ENCODE measurements at places on chromosomes 11 and 22.
A peak's percentile ranks its signal among the peaks of the same experiment; 100 is the strongest.

GRCh38 chr22:24759765-24760164 lies 14.8 kb downstream of the PIWIL3 start:
- no peak for DNase-seq

DNA sequence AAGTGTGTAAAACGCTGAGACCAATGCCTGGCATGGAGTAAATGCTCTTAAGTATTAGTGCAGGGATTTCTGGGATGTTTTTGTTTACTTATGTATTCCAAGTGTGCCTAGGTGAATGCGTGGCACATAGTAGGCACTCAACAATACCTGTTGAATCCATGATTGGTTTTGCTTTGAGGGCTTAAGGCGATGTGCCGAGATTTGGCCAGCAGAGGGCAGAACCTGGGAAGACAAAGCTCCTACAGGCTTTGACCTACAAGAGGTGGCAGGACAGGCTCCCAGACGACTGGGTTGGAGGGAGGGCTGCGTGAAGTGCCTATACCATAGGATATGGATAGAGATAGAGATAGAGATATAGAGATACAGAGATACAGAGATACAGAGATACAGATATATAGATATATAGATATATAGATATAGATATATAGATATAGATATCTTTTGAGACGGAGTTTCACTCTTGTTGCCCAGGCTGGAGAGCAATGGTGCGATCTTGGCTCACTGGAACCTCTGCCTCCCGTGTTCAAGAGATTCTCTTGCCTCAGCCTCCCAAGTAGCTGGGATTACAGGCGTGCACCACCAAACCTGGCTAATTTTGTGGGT lies 13.9 kb downstream of the KCNE3 start:
- DNase-seq, result peak; percentile 38

DNA sequence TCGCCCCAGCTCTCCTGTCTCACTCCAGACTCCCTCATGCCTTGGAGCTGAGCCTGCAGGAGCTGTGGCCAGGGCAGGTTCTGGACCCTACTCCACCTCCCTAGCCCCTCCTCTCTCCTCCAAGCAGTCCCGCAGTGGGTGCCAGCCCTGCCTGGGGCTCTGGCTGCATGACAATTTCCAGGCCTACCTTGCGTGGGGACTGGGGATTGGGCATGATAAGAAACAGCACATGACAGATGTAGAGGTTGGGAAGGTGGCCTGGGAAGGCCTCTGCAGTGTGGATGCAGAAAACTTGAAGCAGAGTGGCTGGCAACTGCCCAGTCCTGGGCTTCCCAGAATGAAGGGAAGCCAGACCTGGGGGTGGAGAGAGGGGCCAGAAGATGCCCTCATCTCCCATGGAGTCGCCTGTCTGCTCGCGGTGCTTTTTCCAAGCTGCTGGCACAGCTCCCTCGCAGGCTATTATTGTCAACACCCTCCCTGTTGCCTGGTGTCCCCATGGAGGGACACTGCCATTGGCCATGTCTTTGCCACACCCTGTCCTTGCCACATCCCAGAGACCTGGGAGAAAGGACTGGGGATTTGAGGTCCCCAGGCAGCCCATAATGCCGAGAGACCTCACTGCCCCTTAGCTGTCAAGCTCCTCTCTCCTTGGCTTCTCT lies 48.9 kb upstream of the CDON start:
- no peak for DNase-seq

DNA sequence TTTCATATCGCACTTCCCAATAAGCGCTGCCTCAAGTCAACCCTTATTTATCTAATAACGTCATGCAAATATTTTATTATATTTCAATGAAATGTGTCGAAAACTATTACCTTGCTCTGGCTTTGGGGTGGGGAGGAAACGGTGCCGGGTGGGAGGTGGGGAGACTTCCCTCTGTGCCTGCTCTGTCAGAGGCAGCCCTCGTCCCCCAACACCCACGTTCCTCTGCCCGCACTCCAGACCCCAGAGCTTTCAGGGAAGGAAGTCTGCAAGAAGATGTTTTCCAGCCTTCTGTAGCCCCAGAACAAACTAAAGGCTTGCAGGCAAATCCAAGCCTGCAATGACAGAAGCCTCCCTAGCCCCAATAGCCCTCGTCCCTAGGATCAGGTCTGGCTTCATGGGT lies 235.7 kb downstream of the BUD13 start:
- no peak for DNase-seq

DNA sequence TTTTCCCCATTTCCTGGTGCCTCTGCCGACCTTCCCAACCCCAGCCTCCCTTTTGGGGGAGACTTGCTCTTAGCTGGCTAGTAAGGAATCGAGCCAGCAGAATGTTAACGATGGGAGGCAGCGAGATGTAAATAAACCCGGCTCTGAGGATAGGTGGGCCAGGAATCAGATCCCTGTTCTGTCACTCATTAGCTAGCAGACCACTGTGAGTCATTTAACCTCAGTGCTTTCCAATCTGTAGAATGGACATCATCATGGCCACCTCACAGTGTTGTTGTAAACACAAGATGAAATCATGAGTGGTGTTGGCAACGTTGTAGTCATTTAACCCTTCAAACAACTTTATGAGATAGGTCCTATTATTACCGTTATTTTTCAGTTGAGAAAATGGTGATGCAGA lies 208.6 kb downstream of the KIRREL3 start:
- no peak for DNase-seq

- peak; percentile 1 for DNase-seq
Observed at GRCh38 chr11:55942785-55943392, 6.7 kb upstream of the OR5I1 start.

DNA sequence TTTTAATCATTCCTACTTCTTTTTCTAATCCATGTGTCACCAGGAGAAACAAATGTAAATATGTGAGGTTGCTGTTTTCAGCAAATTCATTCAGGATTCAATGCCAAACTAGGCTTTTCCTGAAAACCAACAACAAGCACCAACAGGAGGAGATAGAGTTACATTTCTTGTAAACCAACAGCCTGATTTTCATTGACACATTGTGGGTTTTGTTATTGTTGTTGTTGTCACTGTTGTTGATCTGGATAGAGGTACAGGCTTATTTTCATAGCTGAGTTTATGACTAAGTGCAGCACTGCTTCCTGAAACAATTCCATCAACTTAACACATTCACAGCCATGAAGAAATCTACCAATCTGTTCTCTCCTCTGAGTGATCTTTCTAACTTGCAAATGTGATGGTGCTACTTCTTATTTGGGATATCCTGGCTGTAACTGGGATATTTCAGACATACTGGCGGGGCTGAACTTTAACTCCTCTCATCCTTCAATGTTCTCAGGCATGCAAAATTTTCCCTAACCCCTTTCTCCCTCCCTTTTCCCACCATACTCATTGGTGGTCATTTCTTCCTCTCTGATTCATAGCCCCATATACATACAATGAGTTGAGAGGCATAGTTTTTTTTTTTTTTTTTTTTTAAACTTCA lies 65.5 kb downstream of the ME3 start:
- peak; percentile 54 for DNase-seq

DNA sequence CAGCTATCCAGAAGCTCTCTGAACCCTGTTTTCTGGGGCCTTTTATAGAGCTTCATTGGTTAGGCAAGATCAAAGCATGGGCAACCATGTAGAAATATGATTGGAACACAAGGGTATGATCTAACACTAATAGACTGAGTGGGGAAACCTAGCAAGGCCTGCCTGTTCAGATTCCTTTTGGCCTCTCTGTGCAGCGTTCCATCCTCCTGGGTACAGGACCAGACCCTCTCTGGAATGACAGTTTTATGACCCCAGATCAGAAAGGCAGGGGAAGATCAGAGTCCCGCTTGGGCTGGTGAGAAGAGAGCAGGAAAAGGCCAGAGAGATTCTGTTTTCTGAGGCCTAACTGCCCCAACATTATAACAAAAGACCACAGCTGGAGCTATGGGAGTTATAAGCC lies 36.7 kb upstream of the VWA5A start:
- DNase-seq, result no peak

DNA sequence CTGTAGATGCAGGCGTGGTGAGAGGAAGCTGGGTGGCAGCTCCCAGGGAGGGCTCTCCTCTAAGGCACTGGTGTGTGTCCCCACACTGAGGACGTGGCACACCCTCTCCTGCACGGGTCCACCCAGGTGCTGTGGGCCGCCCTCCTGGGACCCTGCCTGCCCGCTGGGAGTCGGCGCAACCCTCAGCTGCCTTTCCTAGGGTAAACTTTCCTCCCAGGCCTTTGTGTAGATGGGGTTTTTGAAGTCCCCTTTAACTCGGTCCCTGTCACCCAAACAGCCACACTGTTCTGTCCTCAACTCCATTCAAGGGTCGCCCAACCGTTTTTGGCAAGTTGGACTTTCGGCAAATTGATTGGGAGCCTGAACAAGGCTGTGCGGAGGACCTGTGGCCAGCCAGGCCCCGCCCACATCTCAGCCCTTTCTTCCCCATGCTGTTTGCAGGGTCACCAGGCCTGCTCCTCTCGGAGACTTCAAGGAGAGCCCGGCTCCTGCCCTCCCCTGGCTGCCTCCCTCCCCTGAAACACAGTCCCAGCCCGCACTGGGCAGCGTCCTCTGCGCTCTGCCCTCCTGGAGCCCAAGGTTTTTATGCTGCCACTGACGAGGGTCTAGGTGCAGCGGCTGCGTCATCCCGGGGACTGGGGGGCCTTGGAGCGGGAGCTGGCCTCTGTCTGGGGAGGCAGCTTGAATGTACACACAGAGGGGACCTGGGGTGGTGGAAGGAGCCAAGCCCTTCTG lies 1126.2 kb downstream of the BRD1 start:
- DNase-seq, result no peak

DNA sequence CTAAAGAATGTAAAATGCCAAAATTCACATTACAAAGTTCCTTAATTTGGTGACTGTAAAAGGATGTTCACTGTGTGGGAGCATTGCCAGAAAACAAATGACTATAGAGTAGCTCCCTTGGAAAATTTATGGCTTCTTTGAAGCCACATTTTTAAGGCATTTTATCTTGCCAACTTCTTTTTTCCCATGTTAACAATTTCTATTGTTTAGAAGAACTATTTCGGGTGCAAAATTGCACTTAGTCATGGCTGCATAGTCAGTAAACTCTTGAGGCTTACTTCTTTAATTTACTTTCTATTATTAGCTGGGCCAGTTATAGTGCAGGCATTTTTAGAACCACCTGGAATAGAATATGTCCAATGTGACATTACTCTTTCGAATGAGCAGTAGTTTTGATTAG lies 515.3 kb downstream of the JRKL start:
- no peak for DNase-seq

DNA sequence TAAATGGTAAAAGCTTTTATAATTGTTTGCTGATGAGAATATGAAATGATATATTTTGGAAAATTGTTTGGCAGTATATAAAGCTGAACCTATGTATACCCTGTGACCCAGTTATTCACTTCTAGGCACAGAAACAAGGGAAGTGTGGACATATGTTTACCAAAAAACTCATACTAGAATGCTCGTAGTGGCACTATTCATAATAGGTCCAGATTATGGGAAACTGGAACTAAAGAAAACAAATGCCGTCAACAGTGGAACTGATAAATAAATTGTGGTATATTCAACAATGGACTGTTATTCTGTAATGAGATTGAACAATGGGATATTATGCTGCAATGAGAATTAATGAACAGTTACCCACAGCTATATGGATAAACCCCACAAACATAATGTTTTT lies 32.8 kb downstream of the CSTPP1 start:
- DNase-seq, result no peak

DNA sequence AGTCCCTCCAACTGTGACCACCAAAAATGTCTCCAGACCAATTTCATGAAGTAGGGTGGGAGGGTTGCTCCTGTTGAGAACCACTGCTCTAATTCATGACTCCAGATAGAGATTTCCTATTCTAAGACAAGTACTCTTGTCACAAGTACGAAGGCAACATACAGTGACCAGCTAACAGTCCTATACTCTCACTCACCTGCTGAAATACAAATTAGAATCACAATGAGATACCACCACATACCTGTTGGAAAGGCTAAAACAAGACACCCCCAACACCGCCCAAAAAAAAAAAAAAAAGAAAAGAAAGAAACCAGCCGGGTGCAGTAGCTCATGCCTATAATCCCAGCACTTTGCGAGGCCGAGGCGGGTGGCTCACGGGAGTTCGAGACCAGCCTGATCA lies 310.5 kb downstream of the SWAP70 start:
- DNase-seq, result no peak

DNA sequence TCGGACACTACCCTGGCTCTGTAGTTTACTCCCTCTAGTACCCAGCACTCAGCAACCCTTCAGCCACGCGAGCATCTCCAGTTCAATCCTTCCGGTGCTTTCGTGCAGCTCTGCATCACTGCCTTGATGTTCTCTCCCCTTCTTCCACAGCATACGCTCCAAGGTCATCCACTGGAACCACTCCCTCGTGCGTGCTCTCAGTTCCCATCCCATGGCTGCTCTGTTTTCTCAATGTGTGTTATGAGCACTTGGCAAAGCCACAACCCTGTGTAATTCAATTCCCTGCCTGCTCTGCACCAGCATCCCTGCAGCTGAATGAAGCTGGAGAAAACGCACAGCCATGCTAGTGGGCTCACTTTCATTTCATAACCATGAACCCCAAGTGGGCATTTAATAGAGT lies 38.5 kb upstream of the NFRKB start:
- DNase-seq, result no peak

- no peak for DNase-seq
Observed at GRCh38 chr11:7638710-7639642, 34.3 kb downstream of the CYB5R2 start.

DNA sequence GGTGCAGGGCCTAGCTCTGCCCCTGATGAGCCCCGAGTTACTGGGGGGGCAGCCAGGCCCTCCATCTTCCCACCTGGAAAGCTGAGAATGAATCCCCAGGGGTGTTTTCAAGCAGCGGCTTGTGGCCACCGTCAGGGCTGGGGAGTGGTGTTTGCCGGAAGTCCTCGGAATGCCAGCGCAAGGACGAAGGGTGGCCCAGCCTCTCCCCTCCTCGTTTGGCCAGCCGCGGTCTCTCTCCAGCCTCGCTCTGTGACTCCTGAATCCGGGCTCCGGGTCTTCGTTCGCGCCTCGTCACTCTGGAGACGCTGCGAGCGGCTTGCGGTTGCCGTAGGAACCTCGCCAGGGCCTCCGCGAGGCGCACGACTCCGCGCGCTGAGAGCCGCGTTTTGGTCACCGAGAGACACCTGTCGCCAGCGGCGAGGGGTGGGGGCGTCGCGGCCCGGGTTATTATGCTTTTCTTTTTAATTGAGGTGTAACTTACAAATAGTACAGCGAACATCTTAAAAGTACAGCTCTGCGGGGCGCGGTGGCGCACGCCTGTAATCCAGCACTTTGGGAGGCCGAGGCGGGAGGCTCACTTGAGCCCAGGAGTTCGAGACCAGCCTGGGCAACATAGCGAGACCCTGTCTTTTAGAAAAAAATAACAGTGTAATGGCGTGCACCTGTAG lies 6.3 kb upstream of the KDELR3 start:
- DNase-seq, result peak; percentile 78

DNA sequence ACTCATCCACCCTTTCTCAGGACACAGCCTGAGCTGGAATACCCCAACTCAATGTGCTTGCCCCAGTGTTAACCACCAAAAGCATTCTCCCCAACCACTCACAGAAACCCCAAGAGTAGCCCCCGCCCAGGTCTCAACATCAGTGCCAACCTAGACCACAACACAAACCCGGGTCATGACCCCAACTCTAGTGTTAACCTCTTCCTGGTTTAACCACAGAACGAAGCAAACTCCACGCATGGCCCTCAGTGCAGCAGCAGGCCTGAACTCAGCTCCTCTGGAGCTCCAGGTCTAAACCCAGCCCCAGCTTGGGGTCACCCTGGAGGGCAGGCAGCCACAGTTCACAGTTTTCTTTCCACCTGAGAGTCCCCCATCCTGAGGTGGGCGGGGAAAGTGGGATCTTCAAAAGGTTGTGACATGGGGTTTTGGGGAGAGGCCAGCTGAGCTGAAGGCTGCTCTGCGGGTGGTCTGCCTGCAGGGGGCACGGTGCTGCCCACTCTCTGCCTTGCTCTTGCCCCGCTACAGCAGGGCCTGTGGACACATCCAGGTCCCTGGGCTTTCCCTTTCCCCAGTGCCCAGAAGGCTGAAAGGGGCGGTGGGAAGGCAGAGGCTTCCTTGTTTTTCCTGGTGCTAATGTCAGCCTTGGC lies 37.9 kb downstream of the NECTIN1 start:
- no peak for DNase-seq

Measured in fibroblast of skin of right quadriceps (primary cell).